NCI-H1436 treated with DMSO at 0.1 percent for 48 hours (cell line): ENCODE measurements at places on chromosomes 2 and 18.

GRCh38 chr2:88099798-88100488 is 27.9 kb downstream of the FABP1 start:
- DNase-seq, result no peak

GRCh38 chr2:9975805-9976447 is 24.4 kb downstream of the GRHL1 start:
- no peak for DNase-seq

GRCh38 chr2:1750933-1751766 is 6.8 kb upstream of the PXDN start:
- DNase-seq, result peak; percentile 58

- no peak for DNase-seq
These were observed 118.6 kb upstream of the LRATD1 start for GRCh38 chr2:14513903-14514302.

GRCh38 chr2:220419647-220420046 is 792.2 kb downstream of the SLC4A3 start:
- no peak for DNase-seq

DNA sequence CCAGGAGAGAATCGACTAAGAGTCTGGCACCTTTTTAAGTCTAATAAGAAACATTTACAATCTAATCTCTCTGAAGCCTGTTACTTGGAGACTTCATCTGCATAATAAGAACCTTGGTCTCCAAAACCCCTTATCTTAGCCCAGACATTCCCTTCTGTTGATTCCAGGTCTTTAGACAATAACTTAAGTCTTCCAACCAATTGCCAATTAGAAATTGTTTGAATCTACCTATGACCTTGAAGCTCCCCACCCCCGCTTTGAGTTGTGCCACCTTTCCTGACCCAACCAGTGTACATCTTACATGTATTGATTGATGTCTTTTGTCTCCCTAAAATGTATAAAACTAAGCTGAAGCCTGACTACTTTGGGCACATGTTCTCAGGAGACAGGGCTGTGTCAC is 49.5 kb upstream of the DTNA start:
- no peak for DNase-seq

DNA sequence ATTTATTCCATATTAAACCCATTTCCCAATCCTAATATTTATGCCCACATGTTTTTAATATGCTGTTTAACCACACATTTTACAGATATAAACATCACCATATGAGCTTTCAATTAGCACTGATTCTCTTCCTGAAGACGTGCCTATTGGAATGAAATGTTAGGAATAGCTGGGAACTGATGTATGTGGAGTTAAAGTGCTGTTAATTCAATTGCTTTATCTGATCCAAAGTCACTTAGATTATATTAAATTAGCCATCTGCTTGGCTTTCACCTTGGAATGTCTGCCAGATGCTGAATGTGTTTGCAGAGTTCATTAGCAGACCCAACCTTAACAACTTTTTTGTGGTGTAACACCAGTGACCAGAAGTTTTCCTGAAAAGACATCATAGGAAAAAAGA is 942.9 kb upstream of the KLHL29 start:
- DNase-seq, result no peak

DNA sequence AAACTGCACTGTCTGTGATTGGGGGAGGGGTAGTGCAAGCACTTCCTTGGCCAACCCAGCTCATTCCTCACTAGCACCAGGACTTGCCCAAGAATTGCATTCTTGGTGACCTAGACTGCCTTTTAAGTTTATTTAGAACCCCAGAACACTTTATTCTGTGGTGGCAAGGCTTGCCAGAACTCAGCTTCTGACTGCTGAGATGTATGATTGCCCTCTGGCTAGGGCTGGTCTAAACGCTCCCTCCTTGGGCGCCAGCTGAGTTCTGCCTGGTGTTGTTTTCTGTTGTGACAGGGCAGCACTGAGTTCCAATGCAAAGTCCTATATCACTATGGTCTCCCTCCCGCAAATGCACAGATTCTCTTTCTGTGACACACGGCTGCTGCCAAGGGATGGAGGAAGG is 247.7 kb downstream of the ZNF385B start:
- DNase-seq, result no peak

DNA sequence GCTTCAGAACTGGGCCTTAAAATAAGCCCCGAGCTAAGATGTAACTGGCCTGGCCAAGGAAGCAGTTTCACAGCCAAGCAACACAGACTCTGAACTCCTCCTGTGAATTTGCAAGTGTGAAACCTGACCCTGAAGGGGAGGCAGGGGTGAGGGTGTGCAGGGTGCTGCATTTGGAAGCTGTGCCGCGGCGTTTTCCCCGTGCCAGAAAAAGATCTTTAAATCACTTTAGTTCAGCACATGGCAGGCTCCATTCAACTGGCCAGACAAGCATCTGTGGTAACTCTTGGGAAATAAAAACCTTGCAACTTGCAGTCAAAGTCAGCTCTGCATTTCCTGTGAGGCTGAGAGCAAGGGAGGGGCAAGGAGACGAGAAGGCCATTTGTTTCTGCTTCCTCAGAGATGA is 209.3 kb upstream of the SOX11 start:
- no peak for DNase-seq

GRCh38 chr2:203733684-203734083 is 27.2 kb downstream of the CD28 start:
- no peak for DNase-seq

- no peak for DNase-seq
These were observed 88.7 kb upstream of the CXCR4 start for GRCh38 chr2:136206613-136207012.

DNA sequence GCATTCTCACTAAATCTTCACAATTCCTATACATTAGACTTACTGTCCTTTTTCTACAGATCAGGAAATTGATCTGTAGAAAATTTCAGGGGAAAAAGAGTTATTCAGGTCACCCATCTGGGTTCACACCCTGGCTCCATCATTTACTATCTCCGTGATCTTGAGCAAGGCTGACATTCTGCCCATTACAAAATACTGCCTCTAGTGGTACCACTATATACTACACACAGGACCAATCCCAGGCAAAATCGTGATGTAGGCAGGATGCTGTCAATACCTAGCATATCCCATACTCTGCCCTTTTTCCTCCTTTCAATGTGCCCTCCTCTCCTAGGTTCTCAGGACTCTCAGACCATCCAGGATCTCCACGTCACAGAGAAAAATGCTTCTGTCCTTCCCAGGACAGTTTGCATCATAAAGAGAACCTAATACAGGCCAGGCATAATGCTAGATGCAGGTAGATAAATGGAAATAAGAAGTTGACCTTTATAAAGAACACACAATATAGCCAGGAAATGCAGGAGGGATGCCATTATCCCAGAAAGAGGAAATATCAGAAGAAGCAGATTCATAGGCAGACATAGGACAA is 101.9 kb downstream of the CDH20 start:
- DNase-seq, result no peak
